Caco-2 (cell line): ENCODE measurements at places on chromosomes 7 and 10. TPM values are rescaled to one million over a fixed set of nuclear protein-coding genes. Genes with fewer than 3 reads are reported as not detected.

DNA sequence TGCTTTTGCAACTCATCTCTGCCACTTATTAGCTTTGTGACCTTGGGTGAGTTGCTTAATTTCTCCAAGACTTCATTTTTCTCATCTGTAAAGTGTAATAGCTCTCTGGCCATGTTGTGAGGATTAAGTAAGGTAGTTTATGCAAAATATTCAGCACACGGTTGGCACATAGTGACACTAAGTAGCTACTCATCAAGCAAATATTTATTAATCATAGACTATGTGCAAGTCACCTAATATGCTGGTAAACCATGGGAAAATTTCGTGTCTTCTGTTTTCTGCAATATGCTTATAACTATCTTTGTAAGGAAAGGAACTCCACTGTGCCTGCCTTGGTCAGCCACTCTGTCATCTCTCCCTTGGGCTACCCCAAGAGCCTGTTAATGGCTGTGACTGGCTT is 50.3 kb upstream of the EGR2 start:
- H3K4me3 ChIP-seq, result no peak overlapping the region
- no peak overlapping the region for H3K27ac ChIP-seq
- no peaks in the 10 kb centered on the region for H3K27me3 ChIP-seq
- no peaks in the 10 kb centered on the region for H3K36me3 ChIP-seq
- no peak for DNase-seq

The PLAC9 gene
- total RNA-seq, result not detected in 2 replicates

The TIMM23 gene
- total RNA-seq, result 141 and 142 TPM in 2 replicates

DNA sequence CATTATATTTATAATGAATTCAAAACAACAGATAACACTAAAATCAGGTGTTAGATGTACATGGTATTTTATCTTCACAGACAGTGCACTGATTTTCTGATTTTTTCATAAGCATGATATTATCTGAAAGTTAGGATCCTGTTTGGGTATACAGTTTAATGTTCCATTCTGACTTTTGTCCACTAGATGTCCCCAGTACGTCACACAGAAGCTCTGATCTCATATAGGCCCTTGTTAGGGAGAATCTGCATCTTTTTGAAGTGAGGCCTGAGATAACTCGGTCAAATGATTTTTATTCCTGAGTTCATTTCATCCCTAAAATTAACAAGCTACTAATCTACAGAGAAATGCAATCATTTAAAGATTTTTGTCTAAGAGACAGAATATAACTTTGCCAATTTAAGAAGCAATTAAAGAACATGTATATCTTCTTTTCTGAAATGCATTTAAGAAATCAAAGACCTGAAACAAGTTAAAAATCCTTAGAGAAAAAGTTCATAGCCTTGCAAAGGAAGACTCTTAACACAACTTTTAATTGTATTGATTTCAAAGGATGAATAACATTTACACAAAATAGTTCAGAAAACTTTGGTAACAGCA is 72.0 kb upstream of the TES start:
- no peak overlapping the region for H3K27ac ChIP-seq
- peak; percentile 69 for DNase-seq
- no peaks in the 10 kb centered on the region for H3K27me3 ChIP-seq
- no peak overlapping the region for H3K4me3 ChIP-seq
- no peaks in the 10 kb centered on the region for H3K36me3 ChIP-seq
- H3K4me1 ChIP-seq, result peaks cover 14% of the 10 kb centered on the region; the same call in 1 of the 2 replicates

GRCh38 chr7:139851770-139852481 is 22.9 kb downstream of the TBXAS1 start:
- no peak overlapping the region for H3K4me3 ChIP-seq
- DNase-seq, result no peak
- no peaks in the 10 kb centered on the region for H3K36me3 ChIP-seq
- H3K27ac ChIP-seq, result no peak overlapping the region

The PNLIPRP1 gene
- not detected in 2 replicates for total RNA-seq

DNA sequence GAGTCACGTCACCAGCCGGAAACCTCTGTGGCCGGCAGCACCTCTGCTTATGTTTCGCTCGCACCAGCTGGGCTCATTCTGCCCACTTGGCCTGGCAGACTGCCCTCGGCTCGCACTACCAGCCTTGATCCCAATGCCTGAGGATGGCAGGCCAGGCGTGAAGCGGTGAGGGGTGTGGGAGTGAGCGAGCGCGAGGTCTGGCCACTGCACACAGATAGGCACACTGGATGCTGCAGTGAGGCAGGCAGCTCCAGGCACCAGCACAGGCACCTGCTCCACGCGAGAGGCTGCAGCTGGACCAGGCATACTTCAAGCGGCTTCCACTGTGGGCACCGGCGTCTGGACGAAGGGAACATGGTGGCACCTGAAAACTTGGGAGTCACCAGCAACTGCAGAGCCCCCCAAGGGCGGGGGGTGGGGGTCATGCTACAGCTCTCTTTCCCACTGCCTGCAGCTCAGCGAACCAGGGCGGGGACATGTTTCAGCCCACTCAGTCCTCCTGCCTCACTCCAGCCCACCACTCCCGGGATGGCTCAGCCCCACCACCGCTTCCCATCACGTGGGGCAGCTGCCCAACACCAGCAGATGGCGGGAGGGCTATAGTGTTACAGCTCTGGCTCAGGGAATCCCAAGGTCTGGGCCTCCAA is 5.4 kb upstream of the DMTF1 start:
- no peaks in the 10 kb centered on the region for H3K27me3 ChIP-seq
- H3K36me3 ChIP-seq, result no peaks in the 10 kb centered on the region
- no peak for DNase-seq
- H3K4me1 ChIP-seq, result no peaks in the 10 kb centered on the region

GRCh38 chr10:73182568-73182967 is 14.6 kb downstream of the FAM149B1 start:
- H3K4me3 ChIP-seq, result no peak overlapping the region
- DNase-seq, result no peak
- no peaks in the 10 kb centered on the region for H3K36me3 ChIP-seq
- H3K27me3 ChIP-seq, result no peaks in the 10 kb centered on the region

- H3K27me3 ChIP-seq, result no peaks in the 10 kb centered on the region; the same call in 1 of the 2 replicates
- H3K27ac ChIP-seq, result no peak overlapping the region
- no peak for DNase-seq
- no peak overlapping the region for H3K4me3 ChIP-seq
- no peaks in the 10 kb centered on the region for H3K4me1 ChIP-seq
- H3K36me3 ChIP-seq, result no peaks in the 10 kb centered on the region
These were observed 76.0 kb upstream of the CTTNBP2 start for GRCh38 chr7:117949232-117949631.

The LRIT1 gene
- total RNA-seq, result not detected in 2 replicates

DNA sequence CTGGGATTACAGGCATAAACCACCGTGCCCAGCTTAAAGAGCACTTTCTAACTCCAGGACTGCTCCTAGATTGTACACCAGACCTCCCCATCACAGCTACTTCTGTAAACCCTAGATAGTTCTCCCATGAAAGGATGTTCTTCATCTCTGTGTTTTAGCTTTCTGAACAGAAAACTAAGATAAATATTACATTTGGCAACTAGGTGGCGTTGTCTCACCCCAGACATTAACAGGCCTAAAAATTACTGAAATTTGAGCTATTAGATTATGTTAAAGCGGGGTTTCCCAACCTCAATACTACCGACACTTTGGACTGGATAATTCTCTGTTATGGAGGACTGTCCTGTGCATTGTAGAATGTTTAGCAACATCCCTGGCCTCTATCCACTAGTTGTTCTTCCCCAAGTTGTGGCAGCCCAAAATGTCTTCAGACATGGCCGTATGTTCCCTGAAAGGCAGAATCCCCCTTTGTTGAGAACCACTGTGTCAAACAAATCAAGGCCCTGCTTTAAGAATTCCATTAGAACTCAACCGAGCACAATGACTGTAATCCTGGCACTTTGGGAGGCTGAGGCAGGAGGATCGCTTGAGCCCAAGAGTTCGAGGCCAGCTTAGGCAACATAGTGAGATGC is 19.1 kb downstream of the ATOH7 start:
- H3K36me3 ChIP-seq, result no peaks in the 10 kb centered on the region
- peak; percentile 56 for DNase-seq
- no peaks in the 10 kb centered on the region for H3K4me1 ChIP-seq
- no peak overlapping the region for H3K4me3 ChIP-seq
- H3K27ac ChIP-seq, result no peak overlapping the region

- no peaks in the 10 kb centered on the region for H3K4me1 ChIP-seq
- no peaks in the 10 kb centered on the region for H3K27me3 ChIP-seq
- no peak overlapping the region for H3K4me3 ChIP-seq
These were observed 31.9 kb upstream of the GPR26 start for GRCh38 chr10:123634221-123634620.

- H3K27me3 ChIP-seq, result no peaks in the 10 kb centered on the region
- DNase-seq, result no peak
- no peaks in the 10 kb centered on the region for H3K36me3 ChIP-seq
- no peaks in the 10 kb centered on the region for H3K4me1 ChIP-seq
These were observed 26.5 kb upstream of the CHST15 start for GRCh38 chr10:124119946-124120345.

GRCh38 chr7:133676805-133677370 is 424.0 kb downstream of the EXOC4 start:
- H3K4me1 ChIP-seq, result no peaks in the 10 kb centered on the region
- no peaks in the 10 kb centered on the region for H3K36me3 ChIP-seq
- H3K4me3 ChIP-seq, result no peak overlapping the region
- no peak for DNase-seq
- H3K27me3 ChIP-seq, result no peaks in the 10 kb centered on the region

The IGF2BP3 gene
- 124 and 127 TPM in 2 replicates for total RNA-seq
